ENCODE measurements at places on chromosomes 13 and 19.

- DNase-seq: no peak
Measured at GRCh38 chr19:13483215-13483614, 23.1 kb downstream of the CACNA1A start.

DNA sequence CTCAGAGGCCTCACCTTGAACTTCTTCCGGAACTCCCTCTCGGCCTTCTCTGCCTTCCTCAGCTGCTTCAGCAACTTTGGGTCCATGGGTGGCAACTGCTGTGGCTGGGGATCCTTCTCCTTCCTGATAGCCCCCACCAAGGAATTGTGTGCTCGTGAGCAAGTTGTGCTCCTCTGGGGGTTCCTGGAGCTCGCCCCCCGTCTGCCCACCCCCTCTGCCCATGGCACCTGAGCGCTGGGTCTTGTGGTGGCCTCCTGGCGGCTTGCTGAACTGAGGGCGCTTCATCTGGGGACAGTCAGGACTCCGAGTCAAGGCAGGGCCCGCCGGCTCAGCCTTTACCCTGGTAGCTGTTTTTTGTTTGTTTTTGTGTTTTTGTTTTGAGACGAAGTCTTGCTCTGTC lies 11.6 kb downstream of the PRAM1 start:
- DNase-seq: no peak

DNA sequence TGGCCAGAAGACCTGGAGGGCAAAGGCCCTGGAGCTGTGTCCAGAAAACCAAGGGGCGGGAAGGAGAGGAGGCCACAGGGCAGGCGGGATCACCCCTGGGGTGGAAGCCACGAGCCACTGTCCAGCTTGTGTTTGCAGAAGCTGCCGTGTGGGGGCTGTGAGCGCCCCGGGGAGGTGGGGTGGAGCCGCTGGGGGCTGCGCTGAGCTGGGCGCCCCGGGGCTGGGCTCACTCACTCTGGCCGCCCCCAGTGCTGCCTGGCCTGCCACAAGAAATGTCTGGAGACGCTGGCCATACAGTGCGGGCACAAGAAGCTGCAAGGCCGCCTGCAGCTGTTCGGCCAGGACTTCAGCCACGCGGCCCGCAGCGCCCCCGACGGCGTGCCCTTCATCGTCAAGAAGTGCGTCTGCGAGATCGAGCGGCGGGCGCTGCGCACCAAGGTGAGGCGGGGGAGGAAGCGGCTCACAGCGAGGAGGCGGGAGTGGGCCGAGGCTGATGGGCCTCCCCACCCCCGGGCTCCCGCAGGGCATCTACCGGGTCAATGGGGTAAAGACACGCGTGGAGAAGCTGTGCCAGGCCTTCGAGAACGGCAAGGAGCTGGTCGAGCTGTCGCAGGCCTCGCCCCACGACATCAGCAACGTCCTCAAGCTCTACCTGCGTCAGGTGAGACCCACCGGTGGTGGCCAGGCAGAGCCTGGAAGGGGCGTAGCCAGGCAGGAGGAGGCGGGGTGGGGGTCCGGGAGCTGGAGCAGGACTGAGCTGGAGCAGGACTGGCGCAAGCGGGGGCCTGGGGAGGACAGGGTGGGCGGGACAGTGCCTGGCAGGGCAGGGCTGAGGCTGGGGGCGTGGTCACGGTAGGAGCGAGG lies 13.6 kb downstream of the POLR2E start:
- DNase-seq: no peak

DNA sequence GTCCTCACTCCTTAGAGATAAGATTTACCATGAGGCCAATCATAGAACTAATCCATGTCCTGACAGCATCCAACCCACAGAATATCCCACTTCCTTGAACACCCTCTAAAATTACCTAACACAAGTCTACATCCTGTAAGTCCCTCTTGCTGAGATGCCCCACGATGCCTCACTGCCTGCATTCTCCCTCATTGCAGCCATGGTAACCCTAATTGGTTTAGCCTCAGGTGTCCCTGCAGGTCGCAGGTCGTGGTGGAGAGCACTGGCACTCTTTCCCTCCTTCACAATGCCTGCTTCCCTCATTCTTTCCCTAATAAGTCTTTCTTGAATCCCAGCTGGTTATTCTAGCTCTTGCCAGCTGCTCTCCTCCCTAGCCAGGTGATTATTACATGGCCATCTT lies 35.3 kb upstream of the MYO16 start:
- DNase-seq: no peak

GRCh38 chr19:33725567-33725966 lies 71.1 kb upstream of the KCTD15 start:
- DNase-seq: no peak

DNA sequence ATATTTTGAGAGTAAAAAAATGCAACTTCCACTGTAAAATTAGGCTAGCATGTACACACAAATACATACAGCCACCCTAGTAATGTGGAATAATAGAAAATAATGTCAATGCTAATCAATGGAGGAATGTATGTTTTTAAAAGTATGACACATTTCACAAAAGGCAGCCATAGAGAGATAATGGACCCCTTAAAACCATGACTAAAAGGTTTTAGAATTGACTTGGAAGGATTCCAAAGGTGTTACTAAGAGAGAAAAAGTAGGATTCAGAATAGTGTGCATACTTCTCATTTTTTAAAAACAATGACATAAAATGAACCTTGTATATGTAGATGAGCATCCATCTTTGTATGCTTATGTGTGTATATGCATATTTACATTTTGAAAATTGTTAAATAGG lies 597.9 kb upstream of the PCDH9 start:
- no peak for DNase-seq

DNA sequence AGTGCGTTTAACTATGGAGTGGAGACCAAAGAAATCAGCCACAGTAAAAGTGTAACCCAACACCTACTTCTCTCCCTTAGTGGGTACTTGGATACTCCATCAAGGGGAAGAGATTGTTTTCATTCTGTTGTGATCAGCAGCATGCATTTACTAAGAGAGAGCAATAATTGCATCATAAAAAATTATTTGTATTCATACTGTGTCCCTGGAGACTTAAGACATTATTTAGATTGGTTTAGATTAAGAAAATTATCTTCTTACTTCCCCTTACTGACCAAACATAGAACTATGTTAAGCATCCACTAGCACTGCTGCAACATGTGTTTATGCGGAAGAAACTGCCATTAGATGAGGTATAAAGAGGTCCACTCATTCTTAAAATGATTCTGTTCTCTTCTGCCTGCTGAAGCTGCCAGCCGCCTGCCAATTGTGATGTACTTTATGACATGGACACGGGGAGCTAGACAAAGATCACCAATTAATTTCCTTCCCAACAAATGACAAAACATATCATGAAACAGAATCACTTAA lies 738.5 kb downstream of the DIAPH3 start:
- no peak for DNase-seq

- no peak for DNase-seq
Measured at GRCh38 chr13:40137400-40137799, 481.9 kb downstream of the COG6 start.

- DNase-seq: no peak
Measured at GRCh38 chr19:50204811-50205675, 1.6 kb downstream of the MYH14 start.

DNA sequence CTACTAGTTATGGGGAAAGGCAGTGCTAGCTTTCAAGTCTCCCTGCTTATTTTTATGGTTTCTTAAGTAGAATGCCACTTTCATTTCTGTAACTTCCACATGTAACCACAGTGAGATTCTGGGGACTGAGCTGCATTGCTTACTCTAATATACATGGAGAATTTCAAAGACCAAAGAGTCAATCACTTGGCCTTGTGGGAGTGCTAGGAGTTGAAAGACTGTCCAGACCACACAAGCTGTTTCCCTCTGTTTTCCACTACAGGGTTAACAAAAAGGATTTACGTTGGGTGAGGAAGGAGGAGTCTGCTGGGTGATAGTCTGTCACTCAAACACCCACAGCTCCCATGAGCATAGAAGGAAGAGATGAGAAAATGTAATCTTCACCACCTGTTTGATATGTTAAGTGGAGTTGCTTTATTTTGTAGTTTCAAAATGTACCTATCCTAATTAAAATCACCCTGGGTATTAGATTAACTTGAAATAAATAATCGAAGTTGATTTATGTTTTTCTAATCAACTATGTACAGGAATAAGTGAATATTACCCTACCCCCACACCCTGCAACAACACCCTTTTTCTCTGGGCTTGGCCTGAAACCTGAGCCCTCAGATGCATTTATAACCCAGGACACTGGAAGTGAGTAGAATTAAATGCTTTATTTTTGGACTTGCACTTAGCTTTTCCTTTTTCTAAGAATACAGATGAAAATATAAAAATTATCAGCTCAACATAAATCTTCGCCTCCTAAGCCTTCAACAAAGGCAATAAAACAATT lies 225.8 kb upstream of the SLC10A2 start:
- no peak for DNase-seq

GRCh38 chr13:90565985-90566713 lies 781.3 kb upstream of the MIR17HG start:
- DNase-seq: no peak

DNA sequence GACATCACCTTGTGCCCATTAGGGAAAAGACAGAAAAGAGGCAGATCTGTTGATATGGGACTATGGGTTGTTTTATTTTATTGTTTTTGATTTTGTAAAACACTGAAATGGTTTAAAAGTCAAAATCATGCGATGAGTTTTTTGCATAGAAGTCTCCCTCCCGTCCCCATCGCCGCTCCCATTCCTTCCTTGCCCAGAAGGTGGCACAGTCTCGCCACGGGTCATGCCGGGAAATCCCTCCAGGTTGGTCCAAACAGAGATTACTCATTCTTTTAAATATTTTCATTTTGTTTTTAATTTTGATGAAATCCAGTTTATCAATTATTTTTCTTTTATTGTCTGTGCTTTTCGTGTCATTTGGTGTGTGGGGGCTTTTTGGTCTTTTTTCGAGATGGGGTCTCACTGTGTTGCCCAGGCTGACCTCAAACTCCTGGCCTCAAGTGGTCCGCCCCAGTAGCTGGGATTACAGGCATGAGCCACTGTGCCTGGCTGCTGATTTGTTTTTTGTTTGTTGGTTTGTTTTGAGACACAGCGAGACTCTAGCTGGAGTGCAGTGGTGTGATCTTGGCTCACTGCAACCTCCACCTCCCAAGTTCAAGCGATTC lies 9.2 kb downstream of the PGPEP1 start:
- no peak for DNase-seq

DNA sequence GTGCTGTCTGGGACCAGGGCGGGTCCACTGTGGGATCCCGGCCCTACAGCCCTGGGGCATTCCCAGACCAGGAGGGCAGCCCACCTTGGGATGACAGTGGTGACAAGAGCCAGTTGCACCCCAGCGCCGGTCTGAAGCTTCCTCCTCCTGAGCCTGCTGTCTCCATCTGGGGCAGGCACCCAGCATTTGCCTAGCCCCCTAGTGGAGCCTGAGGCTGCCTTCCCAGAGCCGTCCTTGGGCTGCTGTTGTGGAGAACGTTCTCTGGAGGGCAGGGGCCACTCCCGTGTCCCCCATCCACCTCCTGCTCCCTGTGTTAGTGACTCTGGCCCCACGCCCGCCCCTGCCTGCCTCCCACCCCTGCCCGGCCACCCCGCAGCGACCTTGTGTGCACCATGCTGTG lies 148.5 kb downstream of the KDM4B start:
- DNase-seq: no peak

DNA sequence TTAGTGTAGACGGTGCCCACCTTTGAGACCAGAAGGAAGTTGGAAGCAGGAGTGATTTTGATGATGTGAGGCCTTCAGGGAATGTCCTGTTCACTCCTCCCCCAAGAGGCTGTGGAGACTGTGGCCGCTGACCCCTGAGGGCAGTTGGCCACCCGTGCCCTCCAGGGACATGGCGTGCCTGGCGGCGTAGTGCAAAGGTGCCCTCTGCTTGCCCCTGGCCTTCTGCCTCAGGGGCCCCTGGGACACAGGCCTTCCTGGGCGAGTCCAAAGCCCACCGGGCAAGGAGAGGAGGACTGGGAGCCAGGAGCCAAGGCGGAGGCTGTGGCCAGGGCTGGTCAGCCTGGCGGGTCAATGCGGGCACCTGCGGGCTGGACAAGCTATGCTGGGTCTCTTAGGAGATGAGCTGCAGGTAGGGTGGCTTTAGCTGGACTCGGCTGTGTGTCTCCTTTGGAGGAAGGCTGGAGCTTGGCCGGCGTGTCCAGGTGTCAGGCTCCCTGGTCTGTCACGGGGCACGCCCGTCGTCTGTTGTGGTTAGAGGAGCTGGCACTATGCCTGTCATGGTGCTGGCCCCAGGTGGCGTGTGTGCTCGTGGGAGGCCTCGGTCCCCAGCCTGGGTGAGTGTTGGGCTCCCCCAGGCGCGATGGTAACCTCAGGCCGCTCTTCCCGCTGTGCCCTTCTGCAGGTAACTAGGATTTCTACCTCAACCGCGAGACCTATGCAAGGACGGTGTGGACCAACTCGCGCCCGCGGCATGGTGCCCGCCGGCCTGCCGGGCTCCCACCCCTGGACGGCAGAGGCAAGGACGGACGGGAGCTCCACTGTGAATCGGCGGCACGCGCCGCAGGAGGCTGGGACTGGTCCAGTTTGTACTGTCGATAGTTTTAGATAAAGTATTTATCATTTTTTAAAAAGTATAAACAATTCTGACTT lies 6.8 kb downstream of the PLEKHJ1 start:
- no peak for DNase-seq

GRCh38 chr13:113423520-113424163 lies 29.6 kb downstream of the ADPRHL1 start:
- no peak for DNase-seq

GRCh38 chr13:111011899-111012298 lies 97.0 kb upstream of the ANKRD10 start:
- DNase-seq: no peak

- peak; percentile 87 for DNase-seq
Measured at GRCh38 chr19:10270616-10271394, at the start of gene ICAM1. Gene ICAM1 (plus strand): TSS chr19:10271120. CDS start chr19:10271160, 40 bp downstream.

- DNase-seq: no peak
Measured at GRCh38 chr13:76043874-76044273, 407.7 kb downstream of the LMO7 start.

DNA sequence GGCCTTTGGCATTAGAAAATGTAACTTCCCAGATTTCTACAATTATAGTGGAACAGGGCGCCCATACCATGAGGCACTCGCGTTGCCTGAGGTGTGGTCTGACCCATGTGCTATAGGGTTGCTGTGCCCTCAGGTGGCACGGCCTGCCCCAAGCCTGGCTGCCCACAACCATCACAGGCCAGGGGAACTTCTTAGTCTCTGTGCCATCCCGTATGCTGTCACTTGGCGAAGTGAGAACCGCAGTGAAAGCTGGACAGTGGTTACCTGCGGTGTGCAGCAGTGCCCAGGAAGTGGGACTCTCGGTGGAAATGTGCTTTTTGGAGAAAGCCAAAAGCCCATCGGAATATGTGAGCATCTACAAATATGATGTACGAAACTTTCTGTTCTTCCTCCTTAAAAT lies 88.2 kb upstream of the GPR183 start:
- no peak for DNase-seq

DNA sequence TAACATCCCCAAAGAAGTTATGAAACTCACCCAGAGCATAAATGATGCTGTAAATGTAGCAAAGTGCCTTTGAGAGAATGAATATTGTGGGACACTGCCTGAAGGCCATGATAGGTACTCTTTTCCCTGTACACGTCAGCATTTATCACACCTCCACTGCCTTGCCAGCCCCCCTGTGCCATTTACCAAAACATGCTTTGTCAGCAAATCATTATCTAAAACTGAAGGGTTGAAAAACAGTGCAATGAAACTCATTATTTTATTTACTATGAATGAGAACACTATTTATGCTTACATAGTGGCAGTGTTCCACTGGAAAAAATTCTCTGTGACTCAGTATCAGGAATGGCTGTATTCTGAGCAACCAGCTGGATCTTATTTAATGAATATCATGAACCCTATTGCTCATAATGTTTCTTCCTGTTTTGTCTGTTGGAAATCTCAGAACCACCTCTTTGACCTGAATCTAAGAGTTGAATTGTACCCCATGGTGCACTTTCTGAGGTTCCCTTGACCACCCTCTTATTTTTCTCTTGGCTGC lies 564.1 kb downstream of the DCT start:
- no peak for DNase-seq

GRCh38 chr13:39406688-39407087 lies 196.3 kb downstream of the LHFPL6 start:
- no peak for DNase-seq

Measured in pulmonary artery endothelial cell (primary cell).